ENCODE measurements at places on chromosomes 5 and 9. TPM values are rescaled to one million over a fixed set of nuclear protein-coding genes. Genes with fewer than 3 reads are reported as not detected.

Gene BRD3
- 59.8 TPM for polyA plus RNA-seq

Gene BAAT
- polyA plus RNA-seq, result 0.36 TPM

Gene PCDHB15
- polyA plus RNA-seq, result 6.8 TPM

Gene IL31RA
- polyA plus RNA-seq, result 0.92 TPM

Gene ORM2
- polyA plus RNA-seq, result not detected

Gene IL3
- polyA plus RNA-seq, result not detected

Gene FYB1
- polyA plus RNA-seq, result not detected

Gene C9orf153
- polyA plus RNA-seq, result 0.31 TPM

Gene APC
- polyA plus RNA-seq, result 28.7 TPM

Gene CER1
- 0.30 TPM for polyA plus RNA-seq

DNA sequence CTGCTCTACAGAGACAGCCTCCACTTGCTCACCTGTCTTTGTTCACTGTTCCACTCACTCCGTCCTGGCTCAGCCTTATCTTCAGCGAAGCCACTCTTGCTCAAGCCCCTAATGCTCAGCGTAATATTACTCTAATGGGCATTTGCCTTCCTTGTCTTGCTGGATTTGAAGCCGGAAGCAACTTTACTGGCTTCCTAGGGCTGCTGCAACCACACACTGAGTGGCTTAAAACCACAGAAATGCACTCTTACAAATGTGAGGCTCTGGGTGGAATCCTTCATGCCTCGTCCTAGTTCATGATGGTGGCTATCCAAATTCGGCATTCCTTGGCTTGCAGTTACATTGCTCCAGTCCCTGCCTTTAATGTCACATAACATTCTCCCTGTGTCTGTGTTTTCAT lies 85.5 kb upstream of the MARCHF11 start:
- no peak for DNase-seq

DNA sequence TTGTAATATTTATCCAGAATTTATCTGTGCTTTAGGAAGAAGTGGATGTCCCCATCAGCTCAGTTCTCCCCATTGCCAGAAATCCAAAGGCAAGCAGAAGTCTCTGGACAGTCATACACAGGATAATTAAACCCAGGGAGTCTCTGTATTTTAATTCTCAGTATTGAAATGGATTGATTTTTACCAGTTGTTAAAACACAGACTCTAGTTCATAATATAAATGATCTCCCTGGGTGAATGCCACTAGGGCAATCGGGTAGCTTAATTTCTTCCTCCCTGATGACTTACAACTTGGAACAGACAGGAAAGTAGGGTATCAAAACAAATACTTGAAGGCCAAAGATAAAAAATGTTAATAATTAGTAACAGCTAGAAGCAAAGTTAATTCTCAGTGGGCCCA lies 66.5 kb upstream of the DAP start:
- no peak for DNase-seq

DNA sequence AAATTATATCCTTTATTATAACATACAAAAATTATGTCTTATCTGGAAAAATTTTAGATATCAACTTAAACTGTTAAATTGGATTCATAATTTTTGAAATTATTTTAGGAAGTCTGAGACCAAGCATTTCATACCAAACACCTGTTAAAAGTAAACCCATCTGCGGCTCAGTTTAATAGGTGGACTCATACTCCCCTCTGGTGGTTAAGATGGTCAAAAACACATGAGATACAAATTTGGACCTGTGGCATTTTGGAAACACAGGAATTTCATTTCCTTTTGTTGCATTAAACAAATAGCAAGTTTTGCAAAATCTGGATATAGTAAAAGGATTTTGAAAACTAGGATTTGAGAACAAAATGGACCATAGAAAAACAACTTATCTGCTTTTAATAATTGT lies 53.7 kb downstream of the RGMB start:
- peak; percentile 45 for DNase-seq

DNA sequence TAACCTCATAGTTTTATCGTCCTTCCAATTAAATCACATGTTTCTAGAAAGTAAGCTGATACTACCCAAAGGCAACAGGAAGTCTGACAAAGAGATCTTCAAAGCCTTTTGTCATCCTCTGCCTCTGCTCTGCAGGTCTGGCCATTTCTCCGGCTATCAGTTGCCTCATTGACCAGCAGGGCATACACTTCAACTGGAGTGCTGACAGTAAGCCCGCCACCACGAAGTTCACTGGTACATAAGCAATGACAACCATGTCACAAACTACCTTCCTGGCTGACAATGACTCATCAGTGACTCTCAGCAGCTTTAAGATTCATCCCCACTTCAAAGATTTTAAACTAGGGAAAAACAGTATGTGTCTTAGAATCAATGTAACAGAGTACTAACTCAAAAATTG lies 20.6 kb downstream of the SPTLC1 start:
- no peak for DNase-seq

DNA sequence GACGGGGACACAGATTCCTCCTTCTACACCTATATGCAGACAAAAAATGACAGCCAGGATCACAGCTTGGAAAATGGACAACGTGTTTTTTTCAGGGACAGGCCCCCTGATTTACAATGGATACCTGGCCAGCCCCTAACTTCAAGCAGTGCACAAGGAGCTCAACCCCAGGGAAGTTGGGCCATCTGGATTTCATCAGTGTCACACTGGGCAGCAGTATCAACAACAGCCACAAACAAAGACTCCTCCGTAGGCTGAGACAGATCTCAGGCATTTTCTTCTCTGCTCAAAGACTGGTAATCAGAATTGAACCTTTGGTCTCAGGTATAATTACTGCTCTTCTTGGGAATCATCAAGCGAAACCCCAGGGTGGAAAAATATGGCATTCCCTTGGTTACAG lies 374.0 kb downstream of the ZNF608 start:
- no peak for DNase-seq

DNA sequence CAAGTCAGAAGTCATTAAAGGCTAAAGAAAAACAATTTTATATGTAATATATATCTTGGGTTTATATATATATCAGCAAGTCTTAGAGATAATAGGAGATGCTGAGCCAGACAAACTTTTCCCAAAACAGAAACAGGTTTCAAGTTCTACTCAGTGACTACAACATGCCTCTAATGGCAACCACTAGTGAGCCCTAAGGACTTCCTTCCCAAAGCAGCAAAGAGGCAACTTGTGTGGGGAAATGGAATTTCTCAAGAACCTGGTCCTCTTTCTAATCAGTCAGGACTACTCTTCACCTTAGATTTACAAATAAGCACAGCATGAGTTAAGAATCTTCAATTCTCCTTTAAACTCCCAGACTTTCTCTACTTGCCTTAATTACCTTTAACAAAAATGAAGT lies 17.6 kb downstream of the RNF38 start:
- DNase-seq, result no peak

- DNase-seq, result no peak
Measured at GRCh38 chr5:80745490-80745889, 90.7 kb upstream of the DHFR start.

DNA sequence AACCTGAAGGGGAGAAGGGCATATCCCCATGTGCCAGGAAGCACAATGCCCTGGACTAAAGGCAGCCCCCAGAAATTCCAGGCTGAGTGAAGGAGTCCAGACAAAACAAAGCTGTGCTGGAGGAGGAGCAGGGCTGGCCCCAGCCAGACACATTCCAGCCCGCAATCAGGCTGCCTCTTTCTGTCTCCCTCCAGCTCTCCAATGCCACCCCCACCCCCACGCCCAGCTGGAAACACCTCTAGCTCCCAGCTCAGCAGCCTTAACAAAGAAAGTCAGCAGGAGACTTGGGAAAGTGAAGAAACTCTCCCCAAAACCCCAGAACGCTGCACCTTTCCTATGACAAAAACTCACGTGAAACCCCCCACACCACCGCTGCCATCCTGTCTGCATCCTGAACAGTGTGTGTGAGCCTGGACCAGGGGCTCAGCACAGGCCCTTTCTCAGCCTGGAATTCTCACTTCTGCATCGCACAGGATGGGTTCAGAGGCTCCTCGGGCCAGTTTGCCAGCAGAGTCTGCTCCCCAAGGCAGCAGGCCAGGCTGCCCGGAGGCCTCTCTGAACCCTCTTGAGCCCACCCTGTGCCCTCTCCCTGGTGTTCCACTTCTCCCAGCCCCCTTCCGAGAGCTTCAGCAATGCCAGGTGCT lies 96.2 kb upstream of the ICE1 start:
- no peak for DNase-seq

- no peak for DNase-seq
Measured at GRCh38 chr5:757931-758697, 26.4 kb downstream of the ZDHHC11B start.

GRCh38 chr9:131239161-131239975 lies 36.9 kb downstream of the FAM78A start:
- DNase-seq, result no peak

DNA sequence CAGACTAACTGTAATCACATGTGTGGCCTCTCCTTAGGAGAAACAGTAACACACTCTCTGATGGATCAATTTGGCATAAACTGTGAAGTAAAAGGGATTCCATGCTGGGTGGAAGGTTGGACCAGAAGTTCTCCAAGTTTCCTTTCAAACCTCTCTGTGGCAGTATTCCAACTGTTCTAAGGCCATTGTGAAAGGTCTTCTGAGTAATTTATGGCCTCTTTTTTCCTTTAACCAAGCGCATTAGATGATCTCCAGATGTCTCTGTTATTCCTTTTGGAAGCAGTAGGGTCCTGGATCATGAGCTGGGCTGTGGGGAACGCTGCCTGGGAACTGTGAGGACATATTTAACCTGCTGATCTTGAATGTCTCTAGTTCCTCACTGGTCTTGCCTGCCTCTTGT lies 80.6 kb upstream of the IL6ST start:
- DNase-seq, result peak; percentile 74

DNA sequence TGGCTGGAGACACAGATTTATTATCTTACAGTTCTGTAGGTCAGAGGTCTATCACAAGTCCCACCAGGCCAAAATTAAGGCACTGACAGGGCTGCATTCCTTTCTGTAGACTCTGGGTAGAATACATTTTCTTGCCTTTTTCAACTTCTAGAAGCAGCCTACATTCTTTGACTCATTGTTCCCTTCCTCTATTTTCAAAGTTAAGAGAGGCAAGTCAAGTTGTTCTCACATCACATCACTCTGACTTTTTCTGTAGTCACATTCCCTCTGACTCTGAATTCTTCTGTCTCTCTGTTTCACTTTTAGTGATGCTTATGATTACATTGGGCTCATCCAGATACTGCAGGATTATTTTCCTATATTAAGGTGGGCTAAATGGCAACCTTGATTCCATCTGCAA lies 119.0 kb downstream of the MELK start:
- DNase-seq, result no peak

GRCh38 chr9:128600099-128600498 lies 47.7 kb downstream of the SPTAN1 start:
- DNase-seq, result no peak

DNA sequence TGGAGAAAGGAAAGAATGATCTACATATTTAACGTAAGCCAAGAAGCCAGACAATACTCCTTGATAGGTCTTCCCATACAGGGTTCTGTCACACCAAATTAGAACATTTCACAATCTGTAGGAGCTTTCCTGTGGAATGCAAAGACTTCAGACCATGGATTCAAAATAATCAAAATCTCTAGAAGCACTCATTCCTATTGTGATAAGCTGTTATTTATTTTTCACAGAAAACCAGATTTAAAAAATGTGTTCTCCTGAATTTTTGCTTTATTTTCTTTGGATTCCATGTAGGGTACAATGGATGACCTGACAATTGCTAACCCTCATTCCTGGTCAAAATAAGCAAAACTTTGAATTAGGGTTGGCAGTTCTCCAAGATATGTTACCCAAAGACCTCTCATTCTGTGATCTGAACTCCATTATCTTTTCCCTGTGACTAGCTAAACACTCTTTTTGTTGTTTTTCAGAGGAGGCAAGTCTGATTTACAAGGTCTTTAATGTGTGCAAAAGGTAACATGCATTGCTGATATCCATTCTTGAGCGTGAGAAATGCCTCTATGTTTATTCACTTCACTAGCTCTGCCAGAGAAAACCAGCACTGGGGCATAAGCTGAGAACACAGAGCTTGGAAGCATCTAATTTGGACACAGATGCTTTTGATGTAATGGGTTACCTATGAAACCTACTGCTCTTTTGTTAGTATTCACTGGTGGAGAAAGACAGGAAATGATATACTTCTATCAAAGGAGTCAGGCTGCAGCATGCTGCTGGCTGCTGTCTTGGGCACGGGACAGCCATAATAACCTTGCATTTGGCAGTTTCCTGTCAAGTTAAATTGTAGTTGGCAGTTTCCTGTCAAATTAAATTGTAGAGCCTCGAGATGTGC lies 31.4 kb downstream of the ACTBL2 start:
- DNase-seq, result no peak

- DNase-seq, result no peak
Measured at GRCh38 chr5:132773601-132774355, 3.3 kb downstream of the SEPTIN8 start.

DNA sequence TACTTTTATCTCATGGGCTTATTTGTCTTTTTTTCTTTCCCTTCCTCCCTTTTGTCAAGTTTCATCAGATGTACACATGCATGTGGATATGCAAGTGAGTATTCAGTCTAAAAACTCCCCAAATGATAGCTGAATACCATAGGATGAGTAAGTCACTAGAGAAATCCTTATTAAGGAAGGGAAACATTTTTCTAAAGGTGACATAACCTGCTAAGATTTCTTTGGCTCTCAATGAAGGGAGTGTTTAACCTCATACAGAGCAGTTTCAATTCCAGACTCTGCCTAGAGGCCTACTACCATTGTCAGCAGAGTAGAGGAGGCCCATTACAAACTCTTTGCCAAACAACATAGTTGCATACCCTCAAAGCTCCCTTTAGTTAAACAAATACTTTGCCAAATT lies 192.4 kb downstream of the ARHGEF28 start:
- no peak for DNase-seq

DNA sequence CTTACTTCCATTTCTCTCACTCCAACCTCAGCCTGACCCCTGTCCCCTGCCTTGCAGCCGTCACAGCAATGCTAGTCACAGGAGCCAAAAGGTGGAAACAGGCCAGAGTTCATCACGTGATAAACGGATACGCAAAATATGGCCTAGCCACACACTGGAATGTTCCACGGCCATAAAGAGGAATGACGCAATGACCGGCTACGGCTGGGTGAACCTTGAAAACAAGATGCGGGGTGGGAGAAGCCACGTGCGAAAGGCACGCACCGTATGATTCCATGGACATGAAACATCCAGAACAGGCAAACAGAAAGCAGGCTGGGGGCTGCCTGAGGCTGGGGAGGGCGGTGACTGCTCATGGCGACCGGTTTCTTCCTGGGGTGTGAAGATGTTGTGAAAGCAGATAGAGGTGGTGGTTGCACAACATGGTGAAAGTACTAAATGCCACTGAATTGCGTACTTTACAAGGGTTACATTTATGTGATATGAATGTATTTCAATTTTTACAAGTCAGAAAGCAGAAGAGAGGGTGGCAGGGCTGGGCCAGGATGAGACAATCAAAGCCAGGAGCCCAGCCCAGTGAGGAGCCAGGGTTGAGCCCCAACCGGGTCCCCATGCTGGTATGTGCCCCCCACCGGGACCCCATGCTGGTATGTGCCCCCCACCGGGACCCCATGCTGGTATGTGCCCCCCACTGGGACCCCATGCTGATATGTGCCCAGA lies 117.8 kb upstream of the SARDH start:
- no peak for DNase-seq

GRCh38 chr9:86977205-86977835 lies 30.0 kb upstream of the GAS1 start:
- DNase-seq, result no peak

Data from muscle of arm (tissue), 14 donors.